ENCODE measurements at places on chromosomes 4 and X.

GRCh38 chr4:104444685-104445084 lies 50.0 kb downstream of the CXXC4 start:
- DNase-seq: no peak

GRCh38 chr4:128385683-128386304 lies 98.2 kb upstream of the PGRMC2 start:
- DNase-seq: no peak

DNA sequence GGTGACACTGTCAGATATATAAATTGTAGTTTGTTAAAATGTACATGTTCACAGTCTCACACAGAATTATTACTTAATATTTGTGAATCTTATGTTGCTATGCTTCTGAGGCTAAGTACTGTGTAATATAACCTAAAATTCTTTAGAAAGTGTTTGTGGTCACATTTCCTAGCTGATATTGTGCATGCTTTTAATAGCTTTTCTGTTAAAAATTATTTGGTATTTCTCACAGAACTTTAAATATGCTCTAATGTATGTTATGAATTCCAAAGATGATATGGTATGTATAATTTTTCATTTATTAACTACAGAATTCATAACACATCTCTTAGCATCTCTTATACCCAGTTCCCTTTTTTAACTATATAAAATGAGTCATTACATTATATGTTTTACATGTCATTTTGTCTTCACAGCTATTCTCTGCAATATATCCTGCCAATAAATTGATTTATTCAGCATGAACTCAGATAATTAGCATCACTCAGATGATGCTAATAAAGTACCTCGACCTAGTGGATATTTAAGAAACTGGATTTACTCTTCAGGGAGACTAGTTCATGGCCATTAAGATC lies 9.3 kb downstream of the PTPN13 start:
- DNase-seq: no peak

GRCh38 chr4:17877661-17878060 lies 66.9 kb downstream of the NCAPG start:
- DNase-seq: no peak

DNA sequence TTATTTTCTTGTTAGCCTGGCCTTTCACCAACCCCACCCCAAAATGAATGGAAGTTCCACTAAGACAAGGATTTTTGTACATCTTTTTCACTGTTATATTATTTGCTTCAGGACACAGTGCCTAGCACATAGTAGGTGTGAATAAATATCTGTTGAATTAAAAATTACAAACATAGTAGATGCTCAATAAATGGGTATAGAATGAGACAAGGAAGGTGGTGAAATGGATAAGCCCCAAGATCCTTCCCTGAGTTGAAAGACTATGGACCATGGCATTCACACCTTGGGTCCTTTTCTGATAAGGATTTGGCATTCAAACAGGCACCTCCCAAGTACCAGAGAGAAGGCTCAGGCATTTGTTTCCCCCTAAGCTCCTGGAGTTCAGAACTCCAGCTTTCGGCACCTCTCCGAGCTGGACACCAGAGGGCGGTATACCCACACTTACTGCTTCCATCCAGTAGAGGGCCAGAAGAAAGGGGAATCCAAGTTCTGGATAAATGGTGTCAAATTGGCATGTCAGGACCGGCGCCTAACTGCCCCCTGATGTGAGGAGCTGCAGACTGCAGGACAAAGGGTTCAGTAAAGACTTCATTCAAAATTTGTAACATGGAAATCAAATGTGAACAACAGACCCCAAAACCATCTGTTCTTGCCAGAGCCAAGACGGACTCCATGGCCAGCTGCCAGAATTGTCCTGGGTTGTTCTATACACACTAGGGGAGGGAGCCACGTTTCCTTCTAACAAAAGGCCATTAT lies 193.0 kb downstream of the GPC3 start:
- peak; percentile 73 for DNase-seq

Data from ascending aorta (tissue), 2 donors.